ENCODE measurements at places on chromosomes 7 and 10. TPM values are rescaled to one million over a fixed set of nuclear protein-coding genes. Genes with fewer than 3 reads are reported as not detected.

HOXA4 gene
- not detected for total RNA-seq

GALNT17 gene
- 108 TPM for total RNA-seq

HTR7 gene
- 7.6 TPM for total RNA-seq

GRCh38 chr10:48751730-48752129 lies 67.1 kb downstream of the WDFY4 start:
- H3K27me3 ChIP-seq = no peaks in the 10 kb centered on the region
- no peaks in the 10 kb centered on the region for H3K36me3 ChIP-seq

DNA sequence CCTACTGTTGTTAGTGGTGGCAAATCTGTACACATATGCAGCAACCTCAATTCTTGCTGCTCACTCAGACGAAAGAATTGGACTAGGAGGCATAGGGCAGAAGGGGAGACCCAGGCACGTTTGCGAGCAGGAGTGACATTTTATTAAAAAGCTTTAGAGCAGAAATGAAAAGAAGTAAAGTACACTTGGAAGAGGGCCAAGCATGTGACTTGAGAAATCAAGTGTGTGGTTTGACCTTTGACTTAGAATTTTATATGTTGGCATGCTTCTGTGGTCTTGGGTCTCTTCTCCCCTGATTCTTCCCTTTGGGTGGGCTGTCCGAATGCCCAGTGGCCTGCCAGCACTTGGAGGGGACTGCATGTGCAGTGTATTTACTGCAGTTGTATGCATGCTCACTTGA lies 205.5 kb upstream of the SEMA3D start:
- DNase-seq = no peak
- no peak overlapping the region for H3K27ac ChIP-seq
- H3K4me3 ChIP-seq = no peak overlapping the region
- no peaks in the 10 kb centered on the region for H3K27me3 ChIP-seq

- no peak overlapping the region for H3K4me3 ChIP-seq
- no peaks in the 10 kb centered on the region for H3K36me3 ChIP-seq
- no peaks in the 10 kb centered on the region for H3K27me3 ChIP-seq
These were observed 52.1 kb downstream of the SH2D4B start for GRCh38 chr10:80589726-80590373.

- peak overlapping the region; percentile 94 for H3K4me3 ChIP-seq
- peaks cover 7% of the 10 kb centered on the region for H3K4me1 ChIP-seq
- no peak overlapping the region for H3K27ac ChIP-seq
- H3K36me3 ChIP-seq = peaks cover 11% of the 10 kb centered on the region
- DNase-seq = peak; percentile 56
- H3K27me3 ChIP-seq = peaks cover 22% of the 10 kb centered on the region
These were observed 818 bp downstream of the GOT1 start for GRCh38 chr10:99429517-99430095.

GRCh38 chr7:123769371-123769770 lies 20.6 kb upstream of the WASL start:
- no peaks in the 10 kb centered on the region for H3K36me3 ChIP-seq
- DNase-seq = no peak
- no peaks in the 10 kb centered on the region for H3K27me3 ChIP-seq
- no peak overlapping the region for H3K27ac ChIP-seq
- H3K4me3 ChIP-seq = no peak overlapping the region
- H3K4me1 ChIP-seq = peaks cover 3% of the 10 kb centered on the region

DNA sequence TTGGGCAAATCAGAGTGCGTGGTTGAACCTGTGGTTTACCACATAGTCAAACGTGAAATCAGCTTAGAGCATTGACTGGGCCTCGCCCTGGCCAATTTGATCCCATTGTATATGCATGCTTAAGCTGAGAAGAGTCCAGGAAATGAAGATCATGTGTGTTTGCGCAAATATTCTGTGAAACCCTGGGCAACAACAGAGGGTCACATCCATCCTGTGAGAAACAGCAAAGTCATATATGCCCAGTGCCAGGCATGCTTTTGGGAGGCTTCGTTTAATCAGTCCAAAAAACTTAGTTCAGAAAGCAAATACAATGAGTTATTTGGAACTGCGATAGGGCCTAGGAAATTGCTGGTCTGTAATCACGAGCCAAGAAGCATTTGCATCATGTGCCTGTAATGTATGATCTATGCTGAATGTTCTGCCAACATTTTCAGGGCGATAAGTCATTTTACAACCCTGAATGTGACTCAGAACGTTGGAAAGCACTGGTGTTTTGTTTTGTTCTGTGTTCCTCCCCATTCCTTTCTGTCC lies 412.1 kb upstream of the CELF2 start:
- no peaks in the 10 kb centered on the region for H3K36me3 ChIP-seq
- no peak overlapping the region for H3K27ac ChIP-seq
- no peak overlapping the region for H3K4me3 ChIP-seq
- no peaks in the 10 kb centered on the region for H3K27me3 ChIP-seq
- no peak for DNase-seq

DNA sequence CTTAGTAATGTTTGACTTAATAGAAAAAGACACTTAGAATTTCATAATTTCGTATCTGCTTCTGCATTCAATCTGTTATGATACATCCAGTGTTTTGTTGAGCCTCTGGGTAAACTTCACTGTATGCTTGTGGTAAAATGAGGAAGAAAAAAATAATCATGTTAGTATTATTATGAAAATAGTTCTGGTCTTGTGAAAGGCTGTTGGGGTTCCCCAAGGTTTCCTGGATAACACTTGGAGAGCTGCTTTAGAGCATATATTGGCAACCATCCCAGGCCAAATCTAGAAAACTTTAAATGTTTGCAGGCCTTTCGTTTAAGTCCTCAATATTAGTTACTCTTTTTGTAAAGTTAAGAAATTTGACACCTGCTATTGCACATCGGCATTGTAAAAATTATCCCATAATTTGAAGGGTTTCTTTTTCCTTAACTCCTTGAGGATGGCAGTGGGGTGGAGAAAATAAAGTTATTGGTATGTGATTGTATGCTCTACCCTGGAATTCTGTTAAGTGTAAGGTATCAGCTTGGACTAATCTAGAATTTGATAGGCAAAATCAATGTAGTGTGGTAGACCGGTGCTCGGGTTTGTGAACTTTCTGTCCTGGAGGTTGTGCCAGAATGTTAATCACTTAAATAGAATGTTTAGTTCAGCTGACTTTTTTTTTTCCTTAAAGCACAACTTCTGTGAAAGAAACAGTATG lies 54.5 kb downstream of the WAC start:
- peaks cover 96% of the 10 kb centered on the region for H3K36me3 ChIP-seq
- H3K4me3 ChIP-seq = no peak overlapping the region
- DNase-seq = no peak
- H3K27ac ChIP-seq = no peak overlapping the region

- H3K4me1 ChIP-seq = peaks cover 16% of the 10 kb centered on the region
- H3K27ac ChIP-seq = no peak overlapping the region
- H3K36me3 ChIP-seq = no peaks in the 10 kb centered on the region
- DNase-seq = no peak
- no peak overlapping the region for H3K4me3 ChIP-seq
These were observed 7.7 kb upstream of the CPVL start for GRCh38 chr7:29154076-29154475.

DNA sequence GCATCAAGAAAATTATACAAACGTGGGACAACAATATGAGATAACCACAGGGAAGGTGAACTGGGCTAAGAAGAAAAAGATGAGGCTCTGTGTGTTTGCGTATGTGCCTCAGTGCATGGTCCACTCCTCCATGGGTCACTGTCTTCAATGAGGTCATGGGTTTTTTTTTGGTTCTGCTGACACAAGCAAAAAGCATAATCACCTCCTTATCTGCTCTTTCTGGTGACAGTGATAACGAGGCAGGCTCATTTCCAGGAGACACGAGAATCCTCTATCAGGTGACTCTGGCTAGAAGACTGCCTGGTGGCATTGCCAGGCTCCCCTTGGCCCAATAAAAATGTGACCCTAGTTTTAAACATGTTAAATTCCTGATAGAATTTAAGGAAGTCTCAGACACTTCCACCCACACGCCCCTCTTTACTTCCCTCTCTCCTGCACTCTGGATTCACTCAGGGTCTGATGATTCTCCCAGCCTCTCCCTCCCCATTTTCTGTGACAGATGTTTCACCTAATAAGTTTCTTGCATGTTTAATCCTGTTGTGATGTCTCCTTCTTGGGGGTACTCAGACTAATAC lies 35.3 kb upstream of the CDCA7L start:
- H3K4me3 ChIP-seq = no peak overlapping the region
- H3K36me3 ChIP-seq = no peaks in the 10 kb centered on the region
- H3K27ac ChIP-seq = no peak overlapping the region
- no peaks in the 10 kb centered on the region for H3K4me1 ChIP-seq

DNA sequence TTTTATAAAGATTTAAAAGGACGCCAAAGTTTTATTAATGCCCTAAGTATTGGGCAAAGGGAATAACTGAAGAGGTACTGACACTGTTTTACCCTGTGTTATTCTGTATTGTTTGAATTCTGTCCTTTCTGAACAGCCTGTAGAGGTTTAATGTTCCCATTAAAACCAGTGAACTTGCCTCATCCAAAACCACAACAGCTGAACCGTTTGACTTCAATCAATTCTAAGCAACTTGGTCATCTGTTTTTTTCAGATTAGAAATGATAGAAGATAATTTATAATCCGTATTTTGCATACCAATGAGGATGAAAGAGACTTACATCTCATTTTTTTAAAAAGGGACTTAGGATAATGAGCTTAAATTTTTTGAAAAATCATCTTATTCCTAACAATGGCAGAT lies 40.4 kb downstream of the HACD1 start:
- no peaks in the 10 kb centered on the region for H3K4me1 ChIP-seq
- H3K4me3 ChIP-seq = no peak overlapping the region
- H3K27me3 ChIP-seq = no peaks in the 10 kb centered on the region
- DNase-seq = no peak
- H3K27ac ChIP-seq = no peak overlapping the region

- H3K36me3 ChIP-seq = no peaks in the 10 kb centered on the region
- H3K4me3 ChIP-seq = no peak overlapping the region
- DNase-seq = no peak
- no peaks in the 10 kb centered on the region for H3K4me1 ChIP-seq
These were observed 85.6 kb upstream of the MTPN start for GRCh38 chr7:136062625-136063325.

- no peaks in the 10 kb centered on the region for H3K4me1 ChIP-seq
- H3K4me3 ChIP-seq = peak overlapping the region; percentile 70
- no peak overlapping the region for H3K27ac ChIP-seq
These were observed 99.4 kb upstream of the TMEM106B start for GRCh38 chr7:12111422-12112405.

DNA sequence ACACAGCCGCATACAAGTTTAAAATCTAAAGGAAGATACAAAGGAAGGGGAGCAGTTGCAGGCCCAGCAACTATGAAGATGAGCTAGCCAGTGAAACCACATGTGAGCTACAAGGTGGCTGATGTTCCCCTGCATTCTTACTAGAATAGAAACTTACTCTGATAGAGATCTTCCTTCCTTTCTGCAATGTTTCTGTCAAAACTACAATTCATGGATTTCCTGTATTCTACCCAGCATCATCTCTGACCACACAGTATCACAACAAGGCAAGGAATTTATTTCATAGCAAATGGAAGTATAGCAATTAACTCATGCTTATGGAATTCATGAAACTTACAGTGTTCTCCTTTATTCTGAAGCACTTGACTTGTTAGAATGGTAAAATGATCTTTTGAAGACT lies 68.7 kb upstream of the AASS start:
- no peak overlapping the region for H3K4me3 ChIP-seq
- H3K27ac ChIP-seq = no peak overlapping the region
- no peak for DNase-seq
- H3K4me1 ChIP-seq = no peaks in the 10 kb centered on the region
- no peaks in the 10 kb centered on the region for H3K36me3 ChIP-seq

DNA sequence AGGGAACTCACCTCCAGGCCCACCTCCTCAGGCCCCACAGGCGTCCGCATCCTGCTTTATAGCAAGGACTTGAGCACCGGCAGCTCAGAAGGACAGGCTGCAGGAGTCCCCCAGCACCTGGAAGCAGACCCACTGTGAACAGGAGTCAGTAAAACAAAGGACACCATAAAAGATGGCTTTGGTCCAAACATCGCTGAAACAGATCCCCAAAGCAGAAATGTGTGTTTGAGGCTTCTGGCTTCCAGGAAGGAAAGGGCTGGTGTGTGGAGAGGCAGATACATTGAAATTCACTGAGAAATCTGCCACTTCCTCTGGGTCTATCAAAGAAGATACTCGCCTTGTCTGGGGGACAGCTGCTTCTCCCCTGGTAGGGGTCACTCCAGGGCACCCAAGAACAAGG lies 286.2 kb downstream of the PLXNA4 start:
- no peak overlapping the region for H3K27ac ChIP-seq
- no peaks in the 10 kb centered on the region for H3K36me3 ChIP-seq
- H3K4me3 ChIP-seq = no peak overlapping the region
- no peaks in the 10 kb centered on the region for H3K4me1 ChIP-seq
- no peaks in the 10 kb centered on the region for H3K27me3 ChIP-seq
- no peak for DNase-seq

DNA sequence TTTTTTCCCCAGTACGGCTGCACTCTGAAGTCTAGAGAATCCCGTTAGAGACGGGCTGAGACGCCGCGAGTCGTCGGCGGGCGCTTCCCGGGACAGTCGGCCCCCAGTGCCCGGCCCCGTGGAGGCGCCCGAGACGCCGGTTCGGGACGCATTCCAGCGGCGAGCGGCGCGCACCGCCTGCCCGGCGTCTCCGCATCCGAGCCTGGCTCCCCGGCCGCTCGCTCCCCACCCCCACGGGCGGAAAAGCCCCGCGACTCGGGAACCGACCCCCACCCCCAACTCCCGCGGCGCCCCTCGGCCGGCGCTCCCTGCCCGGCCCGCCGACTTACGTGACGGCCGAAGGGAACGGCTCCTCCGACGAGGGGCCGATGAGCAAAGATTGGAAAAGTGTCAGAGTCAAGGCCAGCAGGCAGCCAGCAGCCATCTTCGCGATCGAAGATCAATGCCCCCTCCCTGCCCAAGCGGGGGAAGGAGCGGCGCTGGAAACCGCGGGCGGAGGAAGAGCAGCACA lies 486 bp downstream of the CACNA2D1 start:
- no peaks in the 10 kb centered on the region for H3K4me1 ChIP-seq
- H3K4me3 ChIP-seq = peak overlapping the region; percentile 91
- peak overlapping the region; percentile 83 for H3K27ac ChIP-seq
- H3K36me3 ChIP-seq = no peaks in the 10 kb centered on the region
- DNase-seq = peak; percentile 84

DNA sequence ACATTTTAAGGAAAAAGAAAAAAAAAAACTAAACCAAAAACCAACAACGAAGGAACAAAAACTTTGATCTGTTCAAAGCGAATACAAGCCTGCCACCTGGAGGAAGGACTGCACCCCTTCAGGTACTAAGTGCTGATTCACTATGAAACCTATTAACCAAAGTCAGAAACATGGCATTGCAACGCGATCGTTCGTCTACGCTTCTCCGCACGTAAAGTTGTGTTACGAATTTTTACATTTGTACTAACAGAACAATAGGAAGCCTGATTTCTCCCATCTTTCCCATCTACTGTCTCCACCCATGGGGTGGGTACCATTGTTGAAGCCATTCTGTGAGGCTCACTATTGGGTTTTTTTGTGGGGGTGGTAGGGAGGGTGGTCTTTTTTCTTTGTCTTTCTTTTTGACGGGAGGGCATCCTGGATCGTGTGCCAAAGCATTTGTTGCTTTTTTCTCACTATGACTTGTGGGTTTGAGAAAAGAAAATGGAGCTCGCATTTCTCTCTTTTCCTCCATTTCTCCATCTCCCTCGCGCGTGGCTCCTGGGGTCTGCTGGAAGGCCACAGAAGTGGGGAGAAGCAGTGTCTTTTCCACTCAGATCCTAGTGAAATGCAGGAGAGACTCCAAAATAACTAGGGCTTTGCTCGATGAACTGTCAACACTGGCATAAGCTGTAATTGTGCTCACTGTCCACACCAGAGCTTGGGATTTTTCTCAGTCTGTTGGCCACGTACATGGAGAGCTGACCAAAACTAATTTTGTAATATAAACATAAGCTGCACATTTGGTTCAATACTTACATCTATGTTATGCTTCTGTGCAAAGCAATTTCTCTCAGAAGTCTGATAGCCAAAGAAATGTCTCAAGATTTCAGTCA lies 100.9 kb upstream of the YAE1 start:
- H3K4me3 ChIP-seq = no peak overlapping the region
- peaks cover 13% of the 10 kb centered on the region for H3K4me1 ChIP-seq
- peak; percentile 82 for DNase-seq
- H3K27me3 ChIP-seq = no peaks in the 10 kb centered on the region
- H3K27ac ChIP-seq = no peak overlapping the region

All from endodermal cell (in vitro differentiated cells).